ENCODE measurements at places on chromosomes 12 and 14.

DNA sequence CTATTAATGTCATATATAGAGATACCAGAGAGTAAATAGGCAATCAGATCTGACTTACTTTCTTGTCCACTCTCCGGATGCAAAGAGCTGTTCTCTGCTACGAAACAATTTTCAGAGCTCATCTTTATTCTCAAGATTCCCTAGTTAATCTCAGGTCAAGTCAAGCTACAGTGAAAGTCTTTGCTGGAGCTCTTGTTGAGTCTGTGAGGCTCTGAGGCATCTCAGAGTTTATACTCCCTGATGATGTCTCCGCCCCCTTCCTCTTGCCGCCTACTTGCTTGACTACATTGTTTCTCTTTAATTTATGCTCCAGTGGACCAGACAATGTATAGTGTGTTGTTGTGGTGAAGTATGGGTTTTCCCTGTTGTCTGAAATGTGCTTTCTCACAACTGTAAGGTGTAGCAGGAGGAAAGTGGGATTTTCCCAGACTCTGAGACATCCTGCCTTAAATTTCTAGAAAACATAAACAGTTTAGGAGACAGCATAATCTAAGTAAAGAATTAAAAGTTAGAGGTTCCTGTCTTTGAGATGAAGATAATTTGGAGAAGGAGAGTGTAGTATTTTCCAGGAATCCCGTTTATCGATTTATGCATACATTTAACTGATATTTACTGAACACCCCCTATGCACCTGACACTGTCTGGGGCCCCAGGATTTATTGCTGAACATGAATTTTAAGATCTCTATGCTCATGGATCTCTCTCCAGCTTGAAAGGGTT lies at the start of gene CD69:
TSS of gene CD69 (minus strand) at position 203 of the 720 bp plus-strand sequence. CDS start at position 122, 81 bp downstream.
- H3K27ac ChIP-seq, result no peak within 1 kb of the TSS
- no peaks in the 10 kb centered on the region for H3K27me3 ChIP-seq
- no peaks in the 10 kb centered on the region for H3K4me1 ChIP-seq
- DNase-seq, result no peak

DNA sequence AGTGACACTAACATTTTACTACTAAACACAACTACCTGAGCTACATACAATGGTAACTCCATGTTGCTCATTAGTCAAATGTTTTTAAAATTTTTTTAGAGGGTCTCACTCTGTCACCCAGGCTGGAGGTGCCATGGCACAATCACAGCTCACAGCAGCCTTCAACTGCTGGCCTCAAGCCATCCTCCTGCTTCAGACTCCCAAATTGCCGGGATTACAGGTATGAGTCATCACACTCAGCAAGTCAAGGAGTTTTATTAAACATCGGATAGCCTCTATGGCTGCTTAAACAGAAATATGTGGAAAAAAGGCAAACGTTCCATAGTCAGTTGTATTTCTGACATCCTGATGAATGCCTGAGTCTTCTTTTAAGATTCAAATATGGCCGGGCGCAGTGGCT lies 11.1 kb upstream of the NPFF start:
- H3K4me1 ChIP-seq, result no peaks in the 10 kb centered on the region
- H3K27me3 ChIP-seq, result no peaks in the 10 kb centered on the region
- H3K4me3 ChIP-seq, result no peak overlapping the region
- H3K36me3 ChIP-seq, result peaks cover 10% of the 10 kb centered on the region

DNA sequence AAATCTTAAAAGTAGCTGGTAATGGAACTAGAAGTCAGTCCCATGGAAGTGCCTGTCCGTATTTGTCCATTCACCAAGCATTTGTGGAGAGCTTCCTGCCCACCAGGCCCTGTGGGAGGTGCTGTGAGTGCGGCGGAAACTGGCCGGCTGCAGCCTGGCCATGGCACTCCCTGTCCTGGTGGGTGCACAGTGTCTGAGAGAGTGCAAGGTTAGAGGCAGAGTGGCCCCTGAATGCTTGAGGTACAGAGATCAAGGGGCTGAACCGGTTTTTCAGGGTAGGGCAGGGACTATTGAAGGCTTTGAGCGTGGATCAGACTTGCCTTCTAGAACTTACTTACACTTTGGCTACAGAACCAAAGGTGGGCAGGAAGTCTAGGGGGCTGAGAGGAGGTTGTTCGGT lies 92.9 kb downstream of the ESR2 start:
- H3K27ac ChIP-seq, result no peak overlapping the region
- H3K27me3 ChIP-seq, result no peaks in the 10 kb centered on the region
- no peaks in the 10 kb centered on the region for H3K36me3 ChIP-seq
- no peak for DNase-seq
- H3K4me3 ChIP-seq, result no peak overlapping the region

- no peak overlapping the region for H3K4me3 ChIP-seq
- H3K27ac ChIP-seq, result no peak overlapping the region
- H3K4me1 ChIP-seq, result no peaks in the 10 kb centered on the region
Observed at GRCh38 chr12:85949253-85949652, 75.2 kb downstream of the NTS start.

DNA sequence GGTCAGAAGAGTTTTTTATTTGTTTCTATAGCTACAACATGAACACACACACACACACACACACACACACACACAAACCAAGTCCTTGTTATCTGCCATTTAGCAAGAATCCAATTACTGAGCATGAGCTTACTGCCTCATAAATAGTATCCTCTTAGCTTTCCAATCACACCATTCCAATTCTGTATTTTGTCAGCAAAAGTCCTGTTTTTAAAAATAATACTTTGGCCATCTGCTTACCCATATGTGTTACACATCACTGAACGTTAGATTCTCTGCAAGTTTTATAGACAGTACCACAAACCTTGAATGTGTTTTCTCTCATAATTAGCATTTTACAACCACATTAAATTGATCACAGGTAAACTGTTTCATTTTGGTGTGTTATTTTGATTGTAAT lies 1905.4 kb upstream of the FLRT2 start:
- no peak overlapping the region for H3K27ac ChIP-seq
- H3K4me3 ChIP-seq, result no peak overlapping the region
- no peaks in the 10 kb centered on the region for H3K4me1 ChIP-seq
- H3K27me3 ChIP-seq, result no peaks in the 10 kb centered on the region
- H3K36me3 ChIP-seq, result no peaks in the 10 kb centered on the region
- DNase-seq, result no peak
